ENCODE measurements at places on chromosomes 1 and 21.
A peak's percentile ranks its signal among the peaks of the same experiment; 100 is the strongest.

DNA sequence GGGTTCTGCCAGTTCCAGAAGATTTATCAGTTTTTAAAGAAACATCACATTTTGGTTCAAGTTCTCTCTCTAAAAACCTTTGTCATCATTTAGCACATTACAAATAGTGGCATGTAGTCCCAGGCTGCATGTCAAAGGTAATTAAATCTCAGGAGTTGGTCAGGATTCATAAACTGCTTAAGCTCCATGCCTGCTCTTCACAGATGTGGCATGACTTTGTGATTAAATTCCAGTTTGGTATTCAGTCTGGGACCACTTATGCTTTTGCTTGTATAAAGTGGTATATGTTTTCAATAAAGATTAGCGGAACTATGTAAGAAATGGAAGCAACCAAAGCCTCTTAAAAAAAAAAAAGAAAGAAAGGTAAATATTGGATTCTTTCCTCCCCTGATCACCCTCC is 408.0 kb downstream of the DISC1 start:
- DNase-seq: no peak

DNA sequence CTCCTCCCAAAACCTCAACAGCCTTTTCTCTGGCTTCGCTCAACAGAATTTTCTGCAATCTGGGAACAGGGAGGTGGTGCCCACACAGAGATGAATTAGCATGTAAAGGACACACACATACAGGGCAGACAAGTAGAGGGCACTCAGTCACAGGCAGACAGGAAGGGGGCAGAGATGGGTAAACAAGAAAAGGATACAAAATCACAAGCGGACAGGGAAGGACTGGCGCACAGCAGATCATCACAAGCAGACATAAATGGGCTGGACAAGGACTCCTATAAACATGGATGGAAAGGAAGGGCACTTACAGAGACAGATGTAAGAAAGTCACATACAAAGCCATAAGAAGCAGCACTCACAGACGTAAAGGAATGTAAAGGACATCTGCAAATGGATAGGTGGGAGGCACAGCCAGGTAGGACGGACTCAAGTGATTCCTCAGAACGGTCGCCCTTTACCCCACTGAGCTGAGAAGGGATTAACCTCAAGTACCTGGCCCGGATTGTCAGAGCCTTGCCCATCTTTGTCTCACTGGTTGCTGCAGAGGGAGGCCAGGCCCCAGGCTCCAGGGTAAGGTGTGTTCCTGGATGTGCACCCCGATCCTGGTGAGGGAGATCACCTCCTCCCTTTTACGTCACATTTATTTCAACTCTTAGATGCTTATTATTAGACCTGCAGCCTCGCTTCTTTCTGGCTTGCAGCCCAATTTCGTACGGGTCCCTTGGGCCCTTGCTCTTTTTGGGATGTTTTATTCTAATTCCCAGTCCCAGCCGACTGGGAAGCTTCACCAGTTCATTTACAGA is 836 bp upstream of the PRCC start:
- peak; percentile 35 for DNase-seq

DNA sequence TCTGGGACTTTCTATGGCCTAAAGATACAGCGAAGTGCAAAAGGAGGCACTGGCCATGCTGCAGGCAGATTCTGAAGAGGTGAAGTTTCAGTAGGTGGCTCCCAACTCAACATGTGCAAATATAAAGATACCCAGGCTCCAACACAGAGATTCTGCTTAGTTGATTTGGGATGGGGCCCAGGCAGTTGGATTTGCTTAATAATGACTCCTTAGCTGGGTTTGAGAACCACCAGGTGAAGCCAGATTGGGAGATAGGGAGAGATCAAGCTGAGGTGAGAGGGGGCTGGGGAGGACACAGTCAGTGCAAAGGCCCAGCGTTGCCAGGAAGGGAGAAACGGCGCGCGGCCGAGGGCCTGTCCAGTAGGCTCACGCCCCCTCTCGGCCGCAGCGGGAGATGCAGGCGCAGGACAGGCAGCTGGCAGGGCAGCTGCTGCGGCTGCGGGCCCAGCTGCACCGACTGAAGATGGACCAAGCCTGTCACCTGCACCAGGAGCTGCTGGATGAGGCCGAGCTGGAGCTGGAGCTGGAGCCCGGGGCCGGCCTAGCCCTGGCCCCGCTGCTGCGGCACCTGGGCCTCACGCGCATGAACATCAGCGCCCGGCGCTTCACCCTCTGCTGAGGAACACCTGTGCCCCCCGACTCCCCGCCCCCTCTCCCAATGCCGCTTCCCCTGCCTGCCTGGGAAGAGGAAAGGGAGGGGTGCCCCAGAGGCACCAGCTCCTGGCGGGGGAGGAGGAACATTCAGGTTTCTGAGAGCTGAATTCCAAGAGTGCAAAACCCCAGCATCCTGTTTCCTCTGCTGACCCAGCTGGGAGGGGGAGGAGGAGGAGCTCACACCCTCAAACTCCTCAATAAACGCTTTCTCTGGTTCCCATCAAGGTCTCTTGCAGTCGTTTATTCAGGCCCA is 1.2 kb downstream of the FAM167B start:
- DNase-seq: peak; percentile 91

- no peak for DNase-seq
Observed at GRCh38 chr1:245441689-245442088, 286.9 kb downstream of the KIF26B start.

DNA sequence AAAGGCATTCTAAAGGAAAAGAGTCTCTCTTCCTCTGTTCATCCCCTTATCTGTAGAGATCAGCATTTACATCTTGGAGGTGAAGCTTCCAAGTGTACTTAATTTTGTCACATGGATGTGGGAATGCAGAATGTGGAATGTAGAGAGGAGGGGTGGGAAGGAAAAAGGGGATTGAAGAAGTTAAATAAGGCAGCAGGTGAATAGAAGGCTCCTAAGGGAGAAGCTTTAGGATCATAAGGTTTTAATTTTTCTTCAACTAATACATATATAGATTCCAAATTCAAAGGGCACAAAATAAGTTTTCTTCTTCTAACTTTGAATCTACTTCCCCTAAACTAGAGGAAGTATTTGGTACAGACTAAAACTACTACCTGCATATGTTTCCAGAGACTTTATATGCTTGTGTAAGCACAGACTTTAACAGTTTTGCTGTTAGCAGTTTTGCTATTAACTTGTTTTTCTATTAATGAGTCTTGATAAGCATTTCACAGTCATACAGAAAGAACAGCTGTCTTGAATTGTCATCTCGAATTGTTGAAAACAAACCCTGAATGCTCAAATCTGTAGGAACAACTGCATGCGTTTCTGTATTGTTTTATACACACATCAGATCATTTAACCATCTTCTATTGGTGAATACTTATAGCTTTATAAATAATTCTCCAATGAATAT is 12.7 kb downstream of the TENT5C start:
- DNase-seq: no peak

DNA sequence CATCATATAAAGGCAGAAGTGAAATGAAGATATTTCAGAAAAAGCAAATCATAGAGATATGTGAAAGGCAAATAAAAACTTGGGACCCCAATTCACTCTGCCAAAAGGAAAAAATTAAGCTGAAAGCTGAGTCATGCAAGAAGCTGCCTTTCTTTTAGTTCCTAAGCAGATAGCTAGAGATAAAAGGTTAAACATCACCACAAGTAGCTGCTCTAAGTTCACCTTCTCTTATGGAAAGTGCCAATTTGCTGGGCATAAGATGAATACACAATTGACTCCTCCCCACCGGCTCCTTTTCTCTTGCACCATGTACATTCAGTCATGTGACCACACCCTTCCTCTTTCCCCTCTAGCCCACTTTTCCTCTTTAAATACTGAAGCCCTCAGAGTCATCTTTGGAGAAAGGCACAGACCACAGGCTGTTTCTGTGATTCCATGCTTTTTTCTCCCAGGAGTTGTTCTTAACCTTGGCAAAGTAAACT is 5.4 kb upstream of the SUMO3 start:
- no peak for DNase-seq

DNA sequence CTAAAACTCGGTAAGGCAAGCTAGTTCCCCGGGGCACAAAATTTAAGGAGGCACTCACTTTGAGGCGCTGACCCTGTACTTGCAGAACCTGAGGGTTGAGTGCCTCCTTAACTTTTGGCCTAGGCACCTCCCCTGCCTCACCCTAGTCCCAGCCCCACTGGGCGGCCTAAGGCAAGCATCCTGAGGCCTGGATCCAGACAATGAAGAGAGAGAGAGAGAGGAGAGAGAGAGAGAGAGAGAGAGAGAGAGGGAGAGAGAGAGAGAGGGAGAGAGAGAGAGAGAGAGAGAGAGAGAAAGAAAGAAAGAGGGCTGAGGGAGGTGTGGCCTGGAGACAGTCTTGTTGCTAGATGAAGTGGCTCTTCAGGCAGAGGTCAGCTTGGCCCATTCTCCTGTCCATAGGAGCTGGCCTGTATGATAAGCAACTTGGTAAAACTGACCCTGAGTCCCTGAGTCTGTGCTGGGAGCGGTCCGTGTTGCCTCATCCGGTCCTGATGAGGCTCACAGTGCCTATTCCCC is 7.4 kb upstream of the LRRN2 start:
- no peak for DNase-seq
